Stimulated activated CD8-positive, alpha-beta memory T cell treated with anti-CD3 and anti-CD28 coated beads, Interleukin-2, amount 100 ng/mL, for 1 hour (primary cell): ENCODE measurements at places on chromosomes 6 and 20.

DNA sequence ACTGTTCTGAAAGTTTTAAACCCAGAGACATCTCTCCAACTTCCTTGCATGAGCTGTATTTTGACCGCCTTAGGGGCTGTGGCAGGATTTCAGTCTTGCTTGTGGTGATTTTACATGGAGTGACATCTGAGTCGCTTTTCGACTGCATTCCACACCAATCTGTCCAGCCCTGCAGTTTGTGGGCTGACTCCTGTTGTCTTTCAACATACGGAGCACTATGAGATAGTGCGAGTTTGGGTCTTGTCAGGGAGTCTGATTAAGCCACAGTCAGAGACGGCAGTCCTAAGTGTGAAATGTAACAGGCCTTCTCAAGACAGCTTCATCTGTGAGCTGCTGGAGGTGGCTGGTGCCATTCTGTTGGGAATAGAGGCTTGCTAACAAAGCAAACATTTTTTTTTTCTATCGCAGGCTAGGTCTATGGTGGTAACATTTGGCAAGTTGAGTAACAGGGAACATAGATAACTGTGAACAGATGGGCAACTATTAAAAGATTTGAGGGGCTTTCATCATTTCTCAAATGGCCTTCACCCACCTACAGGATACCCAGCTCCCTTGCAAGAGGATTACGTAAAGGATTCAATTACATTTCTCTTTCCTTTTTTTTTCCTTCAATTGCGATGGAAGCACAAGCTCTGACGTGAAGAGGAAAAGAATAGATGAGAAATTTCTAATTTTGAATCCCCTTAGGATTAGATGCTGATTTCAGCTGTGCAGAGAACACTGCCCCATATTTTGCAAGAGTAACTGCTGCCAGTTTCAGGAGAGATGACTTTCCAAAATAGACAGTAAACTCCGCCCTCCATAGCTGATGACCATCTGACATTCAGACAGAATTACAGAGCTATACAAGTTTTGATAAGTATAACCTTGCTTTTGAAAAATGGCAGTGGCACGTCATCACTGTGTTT, 25.1 kb downstream of the CAP2 start:
- no peak for DNase-seq

DNA sequence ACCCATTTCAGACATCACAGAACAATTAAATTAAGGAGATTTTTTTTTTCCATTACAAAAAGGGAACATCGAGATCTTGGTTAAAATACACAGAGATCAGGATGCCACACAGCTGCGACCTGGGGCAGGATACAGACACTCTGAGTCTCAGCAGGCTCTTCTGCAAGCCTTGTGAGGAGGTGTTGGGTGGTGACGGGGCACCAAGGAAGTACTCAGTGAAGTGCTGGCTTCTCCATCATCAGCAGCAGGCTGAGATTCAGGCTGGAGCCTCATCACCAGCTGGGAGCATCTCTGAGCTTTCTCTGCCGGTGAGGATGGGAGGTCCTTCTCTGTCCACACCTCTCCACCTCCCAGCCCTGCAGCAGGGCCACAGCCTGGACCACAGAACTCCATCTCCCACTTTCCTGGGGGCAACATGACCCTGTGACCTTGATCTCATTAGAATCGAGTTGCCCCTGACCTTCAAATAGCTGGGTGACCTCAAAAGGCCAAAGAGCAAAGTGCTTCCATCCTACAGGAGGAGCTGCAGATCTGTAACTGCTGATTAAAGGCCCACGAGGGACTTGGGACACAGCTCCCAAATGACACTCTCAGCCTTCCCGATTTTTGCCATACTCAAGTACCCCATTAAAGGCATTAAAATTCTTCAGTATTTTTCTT, 16.0 kb downstream of the PMEPA1 start:
- DNase-seq: no peak

- DNase-seq: no peak
Measured at GRCh38 chr6:25630508-25631278, 21.3 kb upstream of the SCGN start.

- no peak for DNase-seq
Measured at GRCh38 chr20:35690265-35690664, 8.9 kb downstream of the NFS1 start.

GRCh38 chr20:53104884-53105283, 132.7 kb downstream of the TSHZ2 start:
- DNase-seq: no peak

GRCh38 chr20:51826372-51826771, 24.1 kb upstream of the SALL4 start:
- no peak for DNase-seq

GRCh38 chr6:168999392-168999791, 254.3 kb downstream of the THBS2 start:
- DNase-seq: no peak

GRCh38 chr6:13635948-13636658, 21.0 kb downstream of the NOL7 start:
- DNase-seq: no peak
